ENCODE measurements at places on chromosomes 12 and 14.

- no peak for DNase-seq
These were observed 199.3 kb downstream of the ALG10B start for GRCh38 chr12:38515912-38516311.

DNA sequence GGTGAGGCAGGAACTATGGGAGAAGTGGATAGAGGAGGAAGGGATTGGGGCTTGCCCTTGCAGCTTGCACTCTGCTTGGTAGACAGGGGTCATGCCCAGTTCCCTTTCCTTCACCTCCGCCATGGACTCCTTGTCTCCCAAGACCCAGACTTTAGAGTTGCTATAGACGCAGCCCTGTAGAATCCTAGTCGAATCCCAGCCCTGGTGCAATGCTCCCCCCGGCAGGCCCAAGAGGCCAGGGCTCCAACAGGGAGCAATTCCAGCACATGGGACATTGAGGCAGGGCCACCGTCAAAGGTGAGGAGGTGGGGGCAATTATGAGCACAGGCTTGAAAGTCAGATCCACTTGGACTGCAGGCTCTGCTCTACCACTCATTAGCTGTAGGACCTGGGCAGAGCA lies 29.5 kb upstream of the BCDIN3D start:
- no peak for DNase-seq

GRCh38 chr12:31324845-31325523 lies 966 bp downstream of the SINHCAF start:
- no peak for DNase-seq

- DNase-seq: no peak
These were observed 808 bp downstream of the MSI1 start for GRCh38 chr12:120367924-120368788.

DNA sequence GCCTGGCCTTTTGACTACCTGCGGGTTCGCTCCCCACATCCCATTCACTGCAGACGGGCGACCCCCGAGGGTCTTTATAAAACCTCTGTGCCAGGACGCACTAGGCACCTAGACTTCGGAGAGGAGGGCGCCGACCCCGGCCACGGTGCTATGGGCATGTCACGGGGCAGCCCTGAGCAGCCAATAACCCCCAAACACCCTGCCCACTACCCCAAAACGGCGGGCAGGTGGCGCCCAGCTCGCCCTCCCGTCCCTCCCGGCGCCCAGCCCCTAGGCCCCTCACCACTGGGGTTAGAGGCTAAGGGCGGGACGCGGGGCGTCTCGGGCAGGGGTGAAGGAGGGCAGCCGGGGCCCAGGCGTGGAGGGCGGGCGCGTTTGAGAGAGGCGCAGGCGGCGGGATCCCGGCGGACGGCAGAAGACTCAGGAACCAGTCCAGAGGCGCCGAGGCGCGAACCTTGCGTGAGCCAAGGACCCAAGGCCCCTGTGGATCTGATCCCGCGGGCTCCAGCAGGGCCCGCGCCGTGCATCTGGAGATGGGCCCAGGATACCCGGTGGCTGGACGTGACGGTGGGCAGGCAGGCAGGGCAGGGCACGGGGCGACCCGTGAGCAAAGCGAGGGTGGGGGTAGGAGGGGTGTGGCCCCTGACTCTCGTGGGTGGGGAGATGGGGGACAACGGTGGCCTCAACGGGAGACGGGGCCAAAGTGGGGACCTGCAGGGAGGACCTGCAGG lies 11.1 kb downstream of the KRT85 start:
- no peak for DNase-seq

DNA sequence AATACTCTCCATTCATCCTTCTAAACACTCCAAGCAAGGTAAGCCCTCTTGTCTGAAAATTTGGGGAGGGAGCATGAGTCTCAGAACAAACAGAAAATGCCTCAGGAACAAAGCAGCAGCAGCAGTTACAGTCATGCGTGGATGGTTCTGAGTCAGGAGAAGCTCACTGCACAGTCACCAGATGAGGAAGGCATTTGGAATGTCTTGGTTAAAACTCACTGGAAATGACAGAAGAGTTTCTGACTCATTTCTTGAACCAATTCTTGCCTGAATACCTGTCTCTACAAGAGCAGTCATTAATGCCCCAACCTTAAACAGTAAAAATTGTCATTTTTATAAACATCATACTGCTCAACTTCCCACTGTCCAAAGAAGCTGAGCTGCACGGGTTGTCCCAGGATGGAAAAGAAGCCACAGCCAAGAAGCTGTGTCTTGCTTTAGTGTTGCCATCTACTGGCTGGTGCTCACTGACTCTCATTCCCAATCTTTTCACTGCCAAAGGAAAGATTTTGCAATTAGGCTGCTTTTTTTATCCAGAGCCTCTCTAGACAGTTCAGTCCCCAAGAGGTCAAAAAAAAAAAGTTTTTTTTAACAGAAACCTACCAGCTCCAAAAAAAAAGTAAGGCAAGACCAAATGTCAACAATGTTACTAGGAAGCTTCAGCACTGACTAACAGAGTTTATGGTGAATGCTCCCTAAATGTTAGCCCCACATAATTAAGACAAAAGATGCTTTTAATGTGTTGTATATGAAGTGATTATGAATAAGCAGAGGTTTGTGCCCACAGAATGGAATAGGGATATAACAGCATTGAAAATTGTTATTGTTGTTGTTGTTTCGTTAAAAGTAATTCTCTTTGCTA lies 40.4 kb downstream of the KICS2 start:
- DNase-seq: peak; percentile 31

DNA sequence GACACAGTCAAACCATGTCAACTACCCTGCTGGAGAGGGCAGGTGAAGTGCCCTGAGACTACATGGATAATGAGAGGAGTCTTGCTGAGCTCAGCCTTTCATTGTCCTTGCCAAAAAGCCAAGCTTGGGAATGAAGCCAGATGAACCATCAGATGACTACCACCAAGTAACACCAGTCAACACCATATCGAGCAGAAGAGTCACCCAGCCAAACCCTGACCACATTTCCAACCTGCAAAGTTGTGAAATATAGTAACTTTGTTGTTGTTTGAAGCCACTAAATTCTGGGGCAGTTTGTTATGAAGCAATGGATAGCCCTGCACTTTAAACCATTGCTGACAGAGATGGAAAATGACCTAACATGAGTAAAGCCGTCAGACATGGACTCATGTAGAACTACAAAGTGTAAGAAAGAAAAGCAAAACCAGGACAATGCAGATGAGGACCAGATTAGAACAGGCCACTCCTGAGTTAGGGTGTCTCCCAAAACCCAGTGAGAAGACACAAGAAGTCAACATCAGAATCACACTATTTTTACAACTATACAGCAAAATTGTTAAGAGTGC lies 12.5 kb upstream of the CRADD start:
- DNase-seq: no peak

GRCh38 chr12:50297027-50297426 lies 13.7 kb upstream of the LIMA1 start:
- no peak for DNase-seq

- DNase-seq: no peak
These were observed 29.7 kb downstream of the ZFP36L1 start for GRCh38 chr14:68762953-68763764.

- no peak for DNase-seq
These were observed 57.1 kb downstream of the METTL25 start for GRCh38 chr12:82415402-82415801.

DNA sequence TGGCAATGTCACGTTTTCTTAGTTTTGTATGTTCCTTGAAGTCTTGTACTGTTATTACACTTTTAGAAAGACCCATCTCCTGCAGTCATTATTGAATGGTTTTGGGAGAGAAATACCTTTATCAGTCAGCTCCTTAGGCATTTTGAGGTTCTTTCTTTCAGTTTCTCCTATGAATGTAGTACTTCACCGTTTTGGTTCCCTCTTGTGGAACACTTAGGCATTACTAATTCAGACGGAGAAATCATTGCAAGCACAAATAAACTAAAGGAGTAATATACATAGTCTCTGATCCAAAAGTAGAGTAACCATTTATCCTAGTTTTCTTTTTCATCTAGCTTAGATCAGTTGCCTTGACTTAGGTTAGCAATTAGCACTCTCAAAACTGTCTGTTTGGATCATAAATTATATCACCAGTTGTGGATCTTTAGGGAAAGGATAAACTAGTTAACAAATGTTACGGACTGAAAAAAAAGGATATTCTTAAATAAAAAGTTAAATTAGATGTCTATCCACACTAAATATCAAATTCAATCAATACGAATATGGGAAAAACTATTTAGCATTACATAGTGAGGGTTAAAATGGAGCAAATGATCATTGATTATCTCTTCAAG lies 1538.3 kb upstream of the SEL1L start:
- peak; percentile 79 for DNase-seq

DNA sequence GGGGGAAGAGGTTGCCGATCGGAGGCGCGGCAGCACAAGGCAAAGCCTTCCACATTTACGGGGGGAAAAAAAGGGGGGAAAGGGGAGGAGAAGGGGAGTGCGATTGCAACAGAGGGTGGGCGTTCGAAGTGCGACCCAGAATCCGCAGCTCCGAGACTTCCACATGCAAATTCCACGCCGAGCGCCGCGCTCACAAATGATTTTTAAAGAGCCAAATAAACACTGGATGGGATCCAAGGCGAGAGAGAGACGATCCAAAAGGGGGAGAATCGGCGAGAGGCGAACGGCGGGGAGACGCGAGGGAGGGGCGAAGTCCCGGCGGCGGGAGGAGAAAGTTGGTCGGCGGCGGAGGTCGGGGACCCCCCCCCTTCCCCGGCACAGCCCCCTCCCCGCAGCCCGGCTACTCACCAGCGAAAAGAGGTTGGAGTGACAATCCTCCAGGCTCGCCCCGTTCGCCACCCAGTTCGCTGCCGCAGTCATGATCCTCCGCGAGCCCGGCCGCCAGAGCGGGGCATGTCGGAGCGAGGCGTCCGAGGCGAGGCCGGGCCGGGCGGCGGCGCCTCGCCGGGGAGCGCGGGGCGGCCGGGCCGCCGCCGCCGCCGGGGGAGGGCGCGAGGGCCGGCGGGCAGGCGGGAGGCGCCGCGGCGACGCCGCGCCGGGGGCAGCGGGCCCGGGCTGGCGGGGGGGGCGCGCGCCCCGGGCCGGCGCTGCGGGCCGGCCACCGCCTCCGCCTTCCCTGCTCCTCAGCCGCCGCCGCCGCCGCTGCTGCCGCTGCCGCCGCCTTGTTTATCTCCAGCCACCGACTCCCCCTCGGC lies 634 bp downstream of the MED13L start:
- peak; percentile 46 for DNase-seq

GRCh38 chr14:96108061-96108795 lies 69.1 kb downstream of the C14orf132 start:
- no peak for DNase-seq

- DNase-seq: no peak
These were observed 95.0 kb downstream of the IRF2BPL start for GRCh38 chr14:76933515-76933914.

DNA sequence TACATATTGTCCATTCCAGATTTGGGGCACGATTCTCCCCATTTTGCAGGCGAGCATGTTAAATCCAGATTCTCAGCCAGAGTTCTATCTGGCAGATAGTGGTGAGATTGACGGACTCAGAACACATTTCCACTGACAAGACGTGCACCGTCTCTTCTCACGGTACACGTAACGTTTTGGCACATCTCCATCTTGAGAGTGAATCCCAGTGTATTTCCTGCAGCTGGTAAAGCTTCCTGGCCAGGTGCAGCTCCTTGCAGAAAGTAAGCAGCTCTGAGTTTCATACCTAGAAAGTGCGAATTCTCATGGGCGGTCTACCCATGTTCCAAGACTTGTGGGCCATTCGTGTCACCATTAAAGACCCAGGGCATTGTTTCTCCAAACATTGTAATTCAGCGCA lies 102.6 kb downstream of the TSPAN9 start:
- no peak for DNase-seq

- no peak for DNase-seq
These were observed 43.5 kb upstream of the FKBP4 start for GRCh38 chr12:2751230-2751629.

DNA sequence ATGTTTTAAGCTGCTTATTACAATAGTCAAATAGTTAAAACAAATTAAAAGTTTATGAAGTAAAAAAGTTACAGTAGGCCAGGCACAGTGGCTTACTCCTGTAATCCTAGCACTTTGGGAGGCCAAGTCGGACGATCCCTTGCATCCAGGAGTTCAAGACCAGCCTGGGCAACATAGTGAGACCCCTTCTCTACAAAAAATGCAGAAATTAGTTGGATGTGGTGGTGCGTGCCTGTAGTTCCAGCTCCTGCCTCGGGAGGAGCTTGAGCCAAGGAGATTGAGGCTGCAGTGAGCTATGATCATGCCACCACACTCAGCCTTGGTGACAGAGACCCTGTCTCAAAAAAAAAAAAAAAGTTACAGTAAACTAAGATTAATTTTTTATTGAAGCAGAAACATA lies 142.6 kb downstream of the MIPOL1 start:
- no peak for DNase-seq

DNA sequence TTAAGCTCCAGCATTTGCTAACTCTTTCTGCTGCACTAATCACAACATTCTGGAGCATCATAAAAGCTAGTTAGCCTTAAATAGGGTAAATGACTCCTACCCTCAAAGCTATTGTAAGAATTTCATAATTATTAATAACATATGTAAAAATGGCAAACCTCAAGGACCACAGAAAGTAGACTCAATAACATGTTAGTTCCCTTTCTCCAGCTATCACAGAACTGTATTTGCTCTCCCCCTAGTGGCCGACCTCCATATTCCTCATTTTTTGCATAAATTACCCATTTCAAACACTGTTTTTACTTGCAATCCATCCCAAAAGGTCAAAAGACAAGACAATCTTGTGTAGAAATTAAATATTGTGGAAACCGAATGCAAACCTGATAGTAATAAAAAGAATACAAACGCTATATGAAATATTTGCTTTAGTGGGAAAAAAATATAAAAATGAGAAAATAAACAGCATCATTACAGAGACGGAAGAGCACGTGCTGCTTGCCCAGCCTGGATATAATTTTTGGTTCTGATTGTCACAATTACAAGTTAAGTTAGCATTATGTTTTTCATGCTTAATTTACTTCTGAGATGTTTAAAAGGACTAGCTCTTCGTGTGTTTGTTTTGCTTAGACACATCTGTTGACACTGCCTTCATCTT lies 97.9 kb downstream of the RERGL start:
- DNase-seq: peak; percentile 49

- peak; percentile 7 for DNase-seq
These were observed 4.8 kb downstream of the ELK3 start for GRCh38 chr12:96198965-96199364.

DNA sequence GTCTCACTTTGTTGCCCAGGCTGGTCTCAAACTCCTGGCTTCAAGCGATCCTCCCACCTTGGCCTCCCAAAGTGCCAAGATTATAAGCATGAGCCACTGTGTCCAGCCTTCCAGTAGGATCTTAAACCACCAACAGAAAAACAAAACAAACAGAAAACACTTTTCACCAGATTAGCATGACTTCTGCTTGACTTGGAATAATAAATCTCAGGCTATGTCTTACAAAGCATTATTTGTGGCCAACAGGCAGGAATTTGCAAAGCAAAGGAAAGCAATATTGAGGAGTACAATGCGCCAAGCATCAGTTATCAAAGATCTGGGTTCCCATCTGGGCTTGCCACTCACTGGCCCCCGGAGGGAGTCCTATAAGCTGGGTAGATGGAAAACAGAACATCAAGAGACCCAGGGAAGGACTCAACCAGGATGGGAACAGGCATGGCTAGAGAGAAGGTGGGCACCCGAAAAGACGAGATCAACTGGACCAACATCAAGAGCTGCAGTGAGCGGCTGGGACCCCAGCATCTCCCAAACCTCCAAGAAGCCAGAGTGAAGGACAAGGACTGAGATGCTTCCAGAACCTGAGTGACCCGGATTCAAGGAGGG lies 101.2 kb downstream of the TMEM30B start:
- DNase-seq: no peak

GRCh38 chr12:94333396-94333795 lies 126.3 kb downstream of the CEP83 start:
- DNase-seq: no peak

- no peak for DNase-seq
These were observed 5.3 kb downstream of the ACIN1 start for GRCh38 chr14:23089498-23090253.

GRCh38 chr12:127393896-127394295 lies 873.1 kb upstream of the TMEM132C start:
- no peak for DNase-seq
